ENCODE measurements at places on chromosomes 13 and 19. TPM values are rescaled to one million over a fixed set of nuclear protein-coding genes. Genes with fewer than 3 reads are reported as not detected.

GRCh38 chr13:30972888-30973377 lies 40.5 kb downstream of the TEX26 start:
- H3K36me3 ChIP-seq = no peaks in the 10 kb centered on the region
- no peaks in the 10 kb centered on the region for H3K4me1 ChIP-seq
- no peak overlapping the region for H3K4me3 ChIP-seq
- DNase-seq = no peak

DNA sequence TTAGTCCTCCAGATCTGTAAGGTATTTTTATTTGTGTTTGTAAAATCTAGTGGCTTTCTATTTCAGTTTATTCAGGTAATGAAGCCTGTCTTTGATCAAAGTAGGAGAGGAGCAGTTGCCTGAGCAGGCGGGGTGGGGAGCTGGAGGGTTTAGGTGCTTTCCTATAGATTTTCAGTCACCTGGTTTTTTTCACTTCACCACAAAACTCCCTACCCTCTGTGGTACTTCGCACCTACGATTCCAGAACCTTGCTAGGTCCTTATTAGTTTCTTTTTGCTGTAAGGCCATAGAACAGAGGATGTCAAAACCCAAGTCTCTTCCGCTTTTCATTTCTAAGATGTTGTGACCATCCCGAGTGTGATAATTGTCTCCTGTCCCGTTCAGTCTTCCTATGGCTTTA lies 26.6 kb downstream of the SLAIN1 start:
- no peaks in the 10 kb centered on the region for H3K27me3 ChIP-seq
- no peak overlapping the region for H3K27ac ChIP-seq
- no peaks in the 10 kb centered on the region for H3K4me1 ChIP-seq

DNA sequence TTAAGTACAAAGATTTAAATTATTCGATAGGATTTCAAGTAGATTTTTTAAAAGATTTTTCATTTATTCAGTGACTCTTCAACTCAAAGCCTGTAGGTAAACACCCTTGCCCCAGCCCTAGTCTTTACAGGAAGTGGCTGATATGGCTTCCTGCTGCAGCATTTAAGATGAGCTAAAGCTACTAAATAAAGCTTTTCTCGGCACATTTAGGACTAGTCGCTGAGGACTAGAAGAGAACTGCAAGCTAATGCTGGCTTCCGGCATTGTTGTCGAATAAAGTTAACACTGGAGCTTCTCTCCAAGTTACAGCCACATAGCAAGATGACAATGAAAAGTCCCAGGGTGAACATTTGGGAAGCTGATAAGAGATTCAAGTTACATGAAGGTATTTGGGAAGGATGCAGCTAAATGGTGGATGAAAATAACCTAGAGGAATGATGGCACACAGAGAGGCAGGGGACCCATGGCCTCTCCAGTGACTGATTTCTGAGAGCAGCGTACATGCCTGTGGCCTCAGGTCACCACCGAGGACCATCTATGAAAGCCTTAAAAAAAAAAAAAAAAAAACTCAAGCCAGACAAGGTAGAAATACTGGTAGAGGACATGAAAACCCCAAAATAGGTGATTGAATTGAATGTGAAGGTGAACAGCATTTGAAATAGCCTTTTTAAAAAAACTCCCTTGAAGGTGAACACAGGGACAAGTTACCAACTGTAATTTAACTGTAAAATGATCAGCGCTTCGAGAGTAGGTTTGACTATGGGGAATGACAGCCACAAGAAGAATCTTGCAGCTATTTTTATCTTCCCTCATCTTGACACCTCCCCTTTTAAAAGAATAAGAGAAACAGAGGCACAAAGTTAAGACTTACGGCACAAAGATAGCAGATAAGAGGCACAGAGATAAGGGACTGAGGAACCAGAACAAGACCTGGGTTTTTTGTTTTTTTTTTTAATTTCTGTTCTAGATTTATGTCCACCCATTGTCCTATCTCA lies 155.4 kb downstream of the DCT start:
- H3K27ac ChIP-seq = peak overlapping the region; percentile 50
- peak overlapping the region; percentile 10 for H3K4me3 ChIP-seq
- peak; percentile 25 for DNase-seq
- H3K4me1 ChIP-seq = peaks cover 58% of the 10 kb centered on the region

DNA sequence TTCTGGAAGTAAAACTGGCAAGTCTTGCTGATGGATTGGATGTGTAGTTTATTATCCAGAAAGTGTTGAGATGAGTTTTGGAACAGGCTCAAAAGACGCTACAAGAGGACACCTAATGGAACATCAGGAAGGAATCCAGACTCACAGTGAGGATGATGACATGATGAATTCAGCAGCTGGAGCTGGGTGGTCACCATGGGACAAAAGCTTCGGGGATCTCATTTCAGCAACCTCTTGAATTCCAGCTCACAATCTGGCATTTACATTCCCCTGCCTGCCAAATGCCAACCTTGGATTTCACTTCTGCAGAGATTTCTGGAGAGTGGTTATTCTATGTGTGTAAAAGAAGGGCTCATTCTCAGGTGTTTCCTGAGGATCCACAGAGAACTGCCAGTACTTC lies 288.0 kb upstream of the TMTC4 start:
- H3K36me3 ChIP-seq = no peaks in the 10 kb centered on the region
- no peak overlapping the region for H3K4me3 ChIP-seq
- DNase-seq = no peak
- H3K27me3 ChIP-seq = no peaks in the 10 kb centered on the region
- no peaks in the 10 kb centered on the region for H3K4me1 ChIP-seq
- no peak overlapping the region for H3K27ac ChIP-seq

- no peak overlapping the region for H3K4me3 ChIP-seq
- H3K27me3 ChIP-seq = no peaks in the 10 kb centered on the region
- no peak overlapping the region for H3K27ac ChIP-seq
- peak; percentile 40 for DNase-seq
- H3K4me1 ChIP-seq = no peaks in the 10 kb centered on the region
These were observed 15.1 kb downstream of the CC2D1A start for GRCh38 chr19:13920940-13921747.

GRCh38 chr13:39773833-39774232 lies 118.4 kb downstream of the COG6 start:
- no peak overlapping the region for H3K4me3 ChIP-seq
- no peak for DNase-seq
- H3K27ac ChIP-seq = no peak overlapping the region

DNA sequence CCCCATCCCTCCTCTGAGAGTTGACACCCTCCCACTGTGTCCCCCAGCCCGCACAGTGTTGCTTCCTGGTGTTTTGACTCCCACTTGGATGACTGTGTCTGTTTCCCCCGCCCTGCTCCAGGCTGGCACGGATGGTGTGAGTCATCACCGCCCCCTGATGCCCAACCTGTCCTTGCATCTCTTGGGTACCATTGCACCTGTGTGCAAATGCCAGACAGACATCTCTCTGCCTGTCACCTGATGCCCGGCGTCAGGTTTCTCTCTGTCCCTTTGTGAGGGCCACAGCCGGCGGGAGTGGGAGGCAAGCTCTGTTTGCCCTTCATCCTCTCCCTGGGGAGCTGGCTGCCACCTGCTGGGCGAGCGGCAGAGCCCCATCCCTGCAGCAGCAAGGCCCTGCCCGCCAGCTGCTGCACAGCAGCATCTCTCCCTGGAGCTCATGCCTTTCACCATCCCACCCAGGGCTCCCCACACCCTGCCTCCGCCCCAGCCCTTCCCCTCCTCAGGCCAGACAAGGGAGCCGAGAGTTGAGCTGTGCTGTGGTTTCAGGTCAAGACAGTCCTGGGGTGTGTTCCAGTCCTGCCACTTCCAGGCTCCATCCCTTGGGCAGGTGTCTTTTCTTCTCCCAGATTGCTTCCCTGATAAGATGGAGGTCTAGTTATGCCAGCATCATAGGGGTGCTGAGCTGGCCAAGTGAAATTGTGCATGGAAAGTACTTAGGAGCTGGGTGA lies 29.7 kb downstream of the NKPD1 start:
- no peak overlapping the region for H3K27ac ChIP-seq
- H3K4me1 ChIP-seq = peaks cover 32% of the 10 kb centered on the region
- H3K4me3 ChIP-seq = no peak overlapping the region
- H3K27me3 ChIP-seq = no peaks in the 10 kb centered on the region
- H3K36me3 ChIP-seq = no peaks in the 10 kb centered on the region

Gene MAST1
- total RNA-seq = 1.2 TPM

All from B cell (primary cell).